NCI-H146 (cell line): ENCODE measurements at places on chromosomes 5 and 9.

DNA sequence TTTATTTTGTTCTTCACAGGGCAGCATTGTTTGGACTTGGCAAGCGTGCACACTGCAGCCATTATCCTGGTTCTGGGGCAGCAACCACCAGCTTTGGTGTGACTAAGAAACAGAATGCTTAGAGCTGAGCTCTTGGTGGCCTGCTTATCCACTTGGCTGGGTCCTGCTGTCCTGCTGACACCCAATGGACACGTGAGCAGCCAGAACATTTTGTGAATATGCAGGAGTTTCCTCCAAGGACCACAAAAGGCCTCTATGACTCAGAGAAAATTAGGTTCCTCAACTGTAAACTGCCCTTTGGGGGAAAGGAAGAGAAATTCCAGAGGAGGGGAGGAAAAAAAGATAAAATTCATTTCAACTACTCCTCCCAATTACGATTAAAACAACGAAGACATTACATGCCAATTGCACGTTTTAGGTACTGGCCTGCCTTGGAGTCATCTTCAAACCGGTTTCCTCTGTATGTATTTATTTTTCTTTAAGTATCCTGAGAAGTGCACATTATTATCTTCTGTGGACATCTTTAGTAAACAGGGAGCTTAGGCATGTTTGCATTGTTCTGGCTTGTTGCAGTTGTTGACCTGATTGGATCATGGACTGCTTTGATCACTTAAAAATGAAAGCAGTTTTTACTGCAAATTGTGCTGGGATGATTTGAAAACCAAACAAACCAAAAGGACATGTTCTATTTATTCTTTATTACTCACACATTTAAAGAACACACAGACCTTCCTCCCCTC is 82.3 kb upstream of the TLE4 start:
- no peak for DNase-seq

- no peak for DNase-seq
These were observed 2.9 kb downstream of the UCK1 start for GRCh38 chr9:131528186-131528585.

- no peak for DNase-seq
These were observed 160.5 kb downstream of the ENTREP1 start for GRCh38 chr9:69485466-69485865.

DNA sequence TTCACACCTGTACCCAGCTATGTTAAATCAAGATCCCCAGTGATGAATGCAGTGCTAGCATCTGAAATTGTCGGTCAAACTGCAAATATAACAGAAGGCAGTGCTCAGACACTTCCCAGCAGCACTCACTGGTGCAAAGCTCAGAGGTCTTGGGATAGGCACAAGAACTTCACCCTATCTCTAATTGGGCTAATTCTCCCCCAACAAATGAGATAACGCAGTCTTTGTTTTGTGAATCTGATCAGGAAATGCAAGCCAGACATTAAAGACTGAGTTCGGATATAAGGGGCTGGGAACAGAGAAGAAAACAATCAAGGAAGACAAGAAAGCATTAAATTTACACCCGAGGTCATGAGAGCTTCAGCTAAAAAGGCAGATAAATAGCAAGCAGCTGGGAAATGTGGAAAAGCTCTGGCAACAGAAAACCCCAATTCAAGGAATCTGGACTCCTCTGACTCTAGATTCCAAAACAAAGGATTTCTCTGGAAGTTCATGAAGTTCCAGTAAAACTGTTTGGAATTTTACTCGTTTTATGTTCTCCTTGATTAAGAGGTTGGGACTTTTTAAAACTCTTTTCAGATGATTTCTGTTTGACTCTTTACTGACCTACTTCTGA is 65.1 kb downstream of the GNA14 start:
- no peak for DNase-seq

DNA sequence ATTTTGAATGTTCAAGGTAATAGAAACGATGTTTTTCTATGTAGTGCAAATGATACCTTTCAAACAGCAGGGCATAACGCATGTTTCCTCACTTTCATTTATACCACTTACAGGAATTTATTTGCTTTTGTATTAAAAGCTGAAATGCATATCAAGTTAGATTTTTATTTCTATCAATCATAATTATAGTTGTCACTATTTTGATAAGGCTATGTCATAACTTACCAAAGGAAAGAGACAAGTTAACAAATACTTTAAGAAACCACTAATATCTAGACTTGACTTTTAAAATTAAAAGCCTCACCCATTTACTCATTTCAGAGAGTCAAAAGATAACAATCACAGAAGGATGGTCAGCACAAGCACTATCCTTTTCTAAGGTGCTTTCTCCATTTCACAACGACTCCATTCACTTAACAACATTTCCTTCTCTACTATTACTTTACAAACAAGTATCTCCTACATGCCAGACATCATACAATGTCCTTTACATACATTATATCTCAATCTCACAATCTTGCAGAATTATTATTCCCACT is 12.6 kb downstream of the ERP44 start:
- DNase-seq = no peak
